ENCODE measurements at places on chromosomes 2 and 18. TPM values are rescaled to one million over a fixed set of nuclear protein-coding genes. Genes with fewer than 3 reads are reported as not detected.

Gene RAB12
- 0.10 TPM for polyA plus RNA-seq

Gene TMEM37
- polyA plus RNA-seq = not detected

Gene ZBTB7C
- not detected for polyA plus RNA-seq

Gene ZNF396
- polyA plus RNA-seq = 1.5 TPM

Gene VWC2L
- not detected for polyA plus RNA-seq

Gene MSH6
- polyA plus RNA-seq = 22.7 TPM

Gene ZNF892
- polyA plus RNA-seq = 0.53 TPM

Gene OR6B2
- polyA plus RNA-seq = not detected

Gene GRHL1
- polyA plus RNA-seq = 0.16 TPM

Gene EVX2
- polyA plus RNA-seq = not detected

Gene LIMS3
- polyA plus RNA-seq = 0.85 TPM

Gene ARHGAP25
- 217 TPM for polyA plus RNA-seq

Gene DNER
- polyA plus RNA-seq = not detected

Gene UBR3
- 5.4 TPM for polyA plus RNA-seq

Gene RPRM
- not detected for polyA plus RNA-seq

Gene RBM45
- polyA plus RNA-seq = 8.3 TPM

Gene SEPTIN10
- polyA plus RNA-seq = 0.71 TPM

Gene NEU2
- polyA plus RNA-seq = not detected

Gene HOXD12
- polyA plus RNA-seq = not detected

Gene SLC39A6
- 24.3 TPM for polyA plus RNA-seq

Gene CTAGE1
- not detected for polyA plus RNA-seq

Measured in IgD-negative memory B cell (primary cell).